ENCODE measurements at places on chromosomes 11 and 22. TPM values are rescaled to one million over a fixed set of nuclear protein-coding genes. Genes with fewer than 3 reads are reported as not detected.
A peak's percentile ranks its signal among the peaks of the same experiment; 100 is the strongest.

DNA sequence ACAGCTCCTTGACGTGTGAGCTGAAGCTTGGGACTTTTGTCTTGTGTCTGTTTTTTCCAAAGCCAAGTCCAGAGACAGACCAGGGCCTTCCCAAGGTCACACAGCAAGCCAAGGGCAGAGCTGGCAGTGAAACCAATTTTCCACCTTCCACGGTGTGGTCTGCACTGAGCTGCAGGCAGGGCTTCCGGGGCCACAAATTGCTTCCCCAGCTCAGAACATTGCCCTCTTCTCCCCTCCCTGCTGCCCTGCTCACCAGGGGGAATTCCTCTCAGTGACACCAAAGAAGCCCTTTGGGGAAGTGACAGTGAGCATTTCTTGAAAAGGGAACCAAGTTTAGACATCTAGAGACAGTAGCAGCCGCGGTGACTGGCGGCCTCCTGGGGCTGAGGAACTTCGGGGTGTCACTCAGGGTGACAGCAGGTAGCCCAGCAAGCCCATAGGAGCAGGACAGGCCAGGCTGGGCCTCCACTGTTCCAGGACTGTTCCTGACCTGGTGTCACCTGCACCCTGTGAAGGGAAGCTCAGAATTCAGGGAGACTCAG lies 9.2 kb downstream of the FXYD2 start:
- no peak for DNase-seq

B4GALNT4 gene
- total RNA-seq, result 4.5 TPM

- peak; percentile 81 for DNase-seq
These were observed 12.5 kb upstream of the TMPRSS6 start for GRCh38 chr22:37121887-37122591.

GRCh38 chr11:127640561-127641451 lies 640.2 kb upstream of the KIRREL3 start:
- peak; percentile 73 for DNase-seq

- no peak for DNase-seq
These were observed 222.1 kb upstream of the ANO3 start for GRCh38 chr11:26109658-26110368.
